Large intestine (tissue), 12 donors: ENCODE measurements at places on chromosomes 2 and 18. TPM values are rescaled to one million over a fixed set of nuclear protein-coding genes. Genes with fewer than 3 reads are reported as not detected.

DNA sequence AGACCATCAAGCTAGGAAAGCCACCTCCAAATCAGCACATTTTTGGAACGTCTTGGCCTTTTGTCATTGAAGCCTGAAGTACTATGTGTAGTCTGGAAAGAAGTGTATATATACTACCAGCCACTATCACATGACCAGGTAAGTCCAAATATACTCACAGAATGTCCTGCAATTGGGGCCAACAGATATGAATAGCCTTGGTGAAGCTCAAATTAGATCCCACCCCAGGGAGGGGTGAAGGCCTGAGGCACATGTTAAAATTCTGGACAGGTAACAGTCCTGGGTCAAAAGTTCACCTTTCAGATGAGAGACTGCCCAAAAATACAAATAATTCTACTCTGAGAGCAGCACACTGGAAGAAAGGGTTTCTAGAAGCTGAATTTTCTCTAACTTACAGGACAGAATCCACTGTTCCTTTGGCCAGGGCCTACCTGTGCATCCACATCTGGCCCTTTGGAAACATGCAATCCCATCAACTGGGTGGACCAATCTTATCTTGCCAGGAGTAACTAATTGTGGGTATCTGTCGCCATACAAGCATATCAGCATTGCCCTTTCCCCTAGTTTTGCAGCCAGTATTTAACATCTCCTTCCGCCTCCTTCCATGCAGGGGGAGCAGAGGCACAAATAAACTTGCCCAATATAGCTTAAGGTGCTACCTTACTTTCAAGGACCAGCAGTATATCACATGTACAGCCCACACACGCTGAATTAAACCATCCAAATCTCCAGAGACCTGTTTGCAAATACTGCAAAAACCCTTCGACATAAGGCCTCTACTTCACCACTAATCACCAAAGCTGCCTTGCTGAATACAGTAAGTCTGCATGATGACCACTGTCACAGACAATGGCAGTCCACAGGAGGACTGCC lies 67.8 kb downstream of the EIF5B start:
- peaks cover 14% of the 10 kb centered on the region for H3K4me1 ChIP-seq
- peak; percentile 31 for DNase-seq
- H3K27me3 ChIP-seq: no peaks in the 10 kb centered on the region
- no peak overlapping the region for H3K27ac ChIP-seq

DNA sequence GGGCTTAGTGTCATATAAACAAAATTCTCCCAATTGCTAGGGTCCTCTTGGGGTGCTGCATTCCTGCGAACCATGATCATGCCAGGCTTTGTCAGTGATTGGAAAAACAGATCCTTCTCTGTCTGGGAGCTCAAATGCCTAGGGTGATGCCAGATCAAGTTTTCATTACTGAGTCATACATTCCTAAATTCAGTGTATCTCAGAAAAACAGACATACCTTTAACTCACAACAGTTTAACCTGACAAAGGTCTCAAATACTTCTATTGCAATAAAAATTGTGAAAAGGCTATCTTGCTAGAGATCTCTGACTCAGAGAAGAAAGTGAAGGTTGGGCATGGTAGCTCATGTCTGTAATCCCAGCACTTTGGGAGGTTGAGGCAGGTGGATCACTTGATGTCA lies 86.9 kb downstream of the SH3YL1 start:
- no peak overlapping the region for H3K4me3 ChIP-seq
- H3K27ac ChIP-seq: no peak overlapping the region
- H3K27me3 ChIP-seq: no peaks in the 10 kb centered on the region

- H3K36me3 ChIP-seq: no peaks in the 10 kb centered on the region
- H3K4me1 ChIP-seq: no peaks in the 10 kb centered on the region
- H3K4me3 ChIP-seq: no peak overlapping the region
- no peaks in the 10 kb centered on the region for H3K27me3 ChIP-seq
- DNase-seq: no peak
- H3K27ac ChIP-seq: no peak overlapping the region
Observed at GRCh38 chr2:231996797-231997540, 35.5 kb downstream of the DIS3L2 start.

DNA sequence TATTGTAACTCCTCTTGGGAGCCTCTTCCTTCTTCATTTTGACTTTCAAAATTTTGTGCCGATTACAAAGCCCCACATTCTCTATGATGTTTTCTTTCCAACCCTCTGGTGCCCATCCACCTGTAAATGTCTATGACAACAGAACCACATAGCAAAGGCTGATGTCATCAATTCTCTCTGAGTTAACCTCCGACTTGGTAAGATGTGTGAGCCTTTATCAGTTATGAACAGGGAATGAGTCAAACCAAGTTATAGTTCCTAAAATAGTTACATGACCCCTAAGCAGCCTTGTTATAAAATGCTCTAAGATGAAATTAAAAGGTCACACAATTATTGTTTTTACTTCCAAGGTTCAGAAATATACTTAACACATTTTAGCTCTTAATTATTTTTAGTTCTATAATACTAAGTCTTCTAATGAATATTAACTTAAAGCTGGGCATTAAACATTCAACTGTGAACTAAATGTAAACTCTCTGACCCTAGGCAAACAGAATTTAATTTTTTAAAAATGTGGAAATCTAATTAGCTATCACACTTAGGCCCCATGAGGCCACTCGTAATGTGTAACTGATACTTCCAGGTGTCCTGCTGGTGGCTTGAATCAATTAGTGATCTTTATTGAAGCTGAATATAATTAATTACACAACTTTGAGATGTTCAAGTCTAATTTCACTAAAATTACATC lies 102.3 kb upstream of the CYRIA start:
- DNase-seq: no peak
- peaks cover 5% of the 10 kb centered on the region for H3K27me3 ChIP-seq
- no peak overlapping the region for H3K4me3 ChIP-seq
- H3K27ac ChIP-seq: no peak overlapping the region
- H3K4me1 ChIP-seq: no peaks in the 10 kb centered on the region

- H3K4me1 ChIP-seq: no peaks in the 10 kb centered on the region
- no peak overlapping the region for H3K4me3 ChIP-seq
- H3K27ac ChIP-seq: no peak overlapping the region
- H3K27me3 ChIP-seq: no peaks in the 10 kb centered on the region
Observed at GRCh38 chr18:77392321-77392720, 142.7 kb downstream of the GALR1 start.

DNA sequence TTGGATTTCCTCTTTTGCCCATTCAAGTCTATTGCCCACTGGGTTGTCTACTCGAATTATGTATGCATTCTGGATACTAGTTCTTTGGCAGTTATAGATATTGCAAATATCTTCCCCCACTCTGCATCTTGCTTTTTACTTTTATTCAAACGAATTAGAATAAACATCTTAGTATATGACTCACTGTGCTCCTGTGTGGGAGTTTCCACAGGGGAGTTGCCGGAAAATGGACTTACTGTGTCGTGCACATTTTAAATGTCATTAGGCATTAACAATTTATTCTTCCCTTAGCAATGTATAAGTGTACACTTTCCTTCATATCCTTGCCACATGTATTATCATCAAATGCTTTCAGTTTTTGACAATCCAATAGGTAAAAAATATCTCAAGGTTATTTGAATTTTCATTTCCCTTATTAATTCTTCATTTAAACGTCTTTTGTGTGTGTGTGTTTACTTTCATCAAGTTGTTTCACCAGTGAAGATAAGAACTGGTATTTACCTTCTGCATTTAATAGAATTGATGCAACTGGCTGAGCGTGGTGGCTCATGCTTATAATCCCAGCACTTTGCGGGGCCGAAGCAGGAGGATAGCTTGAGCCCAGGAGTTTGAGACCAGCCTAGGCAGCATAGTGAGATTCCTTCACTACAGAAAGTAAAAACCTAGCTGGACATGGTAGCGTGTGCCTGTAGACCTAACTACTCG lies 4.6 kb upstream of the UGT1A5 start:
- H3K4me1 ChIP-seq: peaks cover 25% of the 10 kb centered on the region
- H3K36me3 ChIP-seq: no peaks in the 10 kb centered on the region
- no peaks in the 10 kb centered on the region for H3K27me3 ChIP-seq
- H3K4me3 ChIP-seq: no peak overlapping the region
- DNase-seq: no peak

- H3K4me3 ChIP-seq: no peak overlapping the region
- no peak for DNase-seq
- H3K27me3 ChIP-seq: no peaks in the 10 kb centered on the region
- no peaks in the 10 kb centered on the region for H3K36me3 ChIP-seq
- peaks cover 4% of the 10 kb centered on the region for H3K4me1 ChIP-seq
Observed at GRCh38 chr2:133579274-133579673, 11.0 kb upstream of the NCKAP5 start.

DNA sequence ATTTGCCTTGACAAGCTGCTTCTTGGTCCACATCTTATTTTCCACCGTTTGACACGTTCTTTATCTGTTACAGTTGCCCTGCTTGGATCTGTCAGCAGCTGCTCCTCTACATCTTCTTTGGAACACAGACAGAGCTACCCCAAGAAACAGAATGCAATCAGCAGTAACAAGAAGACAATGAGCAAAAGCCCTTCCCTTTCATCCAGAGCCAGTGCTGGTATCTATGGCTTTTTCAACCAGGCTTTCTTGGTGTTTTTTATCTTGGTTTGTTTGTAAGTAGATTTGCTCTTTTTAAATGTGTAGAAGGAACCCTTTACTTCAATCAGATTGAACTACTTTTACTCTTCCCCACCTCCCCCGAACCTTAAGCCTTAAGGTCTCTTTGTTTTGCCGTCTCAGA lies 41.9 kb downstream of the CLIP4 start:
- H3K4me3 ChIP-seq: no peak overlapping the region
- H3K4me1 ChIP-seq: no peaks in the 10 kb centered on the region
- no peaks in the 10 kb centered on the region for H3K36me3 ChIP-seq
- DNase-seq: no peak
- no peak overlapping the region for H3K27ac ChIP-seq

- no peak for DNase-seq
- no peak overlapping the region for H3K4me3 ChIP-seq
- H3K27me3 ChIP-seq: peaks cover 35% of the 10 kb centered on the region
- no peak overlapping the region for H3K27ac ChIP-seq
- no peaks in the 10 kb centered on the region for H3K4me1 ChIP-seq
- no peaks in the 10 kb centered on the region for H3K36me3 ChIP-seq
Observed at GRCh38 chr18:77255426-77256105, 5.9 kb downstream of the GALR1 start.

GRCh38 chr2:71462056-71462605 lies 8.8 kb downstream of the DYSF start:
- no peak for DNase-seq
- no peaks in the 10 kb centered on the region for H3K36me3 ChIP-seq
- no peak overlapping the region for H3K27ac ChIP-seq
- peaks cover 43% of the 10 kb centered on the region for H3K27me3 ChIP-seq
- H3K4me1 ChIP-seq: no peaks in the 10 kb centered on the region

DNA sequence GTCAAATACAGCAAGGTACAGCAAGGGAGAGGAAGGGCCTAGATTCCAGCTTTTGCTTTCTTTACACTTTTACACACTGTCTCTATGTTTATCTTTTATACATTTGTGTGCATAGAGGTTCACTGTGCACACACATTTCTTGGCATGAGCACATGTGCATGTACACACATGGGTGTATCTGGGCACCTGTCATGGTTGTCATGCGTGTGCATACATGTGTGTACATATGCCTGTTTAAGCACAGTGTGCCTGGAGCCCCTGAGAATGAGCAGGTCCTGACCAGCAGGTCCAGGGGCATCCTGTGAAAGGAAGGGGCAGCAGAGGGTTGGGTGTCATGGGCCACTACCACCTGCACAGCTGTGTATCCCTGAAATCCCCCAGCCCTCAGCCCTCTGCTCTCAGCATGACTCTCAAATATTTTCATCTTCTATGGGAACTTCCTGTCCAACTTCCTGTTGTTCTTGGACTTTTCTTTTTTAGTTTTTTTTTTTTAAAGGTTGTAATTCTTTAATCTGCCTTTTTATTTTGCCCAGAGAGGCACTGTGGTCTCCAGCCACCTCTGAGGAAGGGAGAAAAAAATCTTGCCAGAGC lies 97.0 kb upstream of the EPAS1 start:
- H3K27ac ChIP-seq: no peak overlapping the region
- H3K36me3 ChIP-seq: no peaks in the 10 kb centered on the region
- DNase-seq: no peak
- peaks cover 3% of the 10 kb centered on the region for H3K4me1 ChIP-seq

DNA sequence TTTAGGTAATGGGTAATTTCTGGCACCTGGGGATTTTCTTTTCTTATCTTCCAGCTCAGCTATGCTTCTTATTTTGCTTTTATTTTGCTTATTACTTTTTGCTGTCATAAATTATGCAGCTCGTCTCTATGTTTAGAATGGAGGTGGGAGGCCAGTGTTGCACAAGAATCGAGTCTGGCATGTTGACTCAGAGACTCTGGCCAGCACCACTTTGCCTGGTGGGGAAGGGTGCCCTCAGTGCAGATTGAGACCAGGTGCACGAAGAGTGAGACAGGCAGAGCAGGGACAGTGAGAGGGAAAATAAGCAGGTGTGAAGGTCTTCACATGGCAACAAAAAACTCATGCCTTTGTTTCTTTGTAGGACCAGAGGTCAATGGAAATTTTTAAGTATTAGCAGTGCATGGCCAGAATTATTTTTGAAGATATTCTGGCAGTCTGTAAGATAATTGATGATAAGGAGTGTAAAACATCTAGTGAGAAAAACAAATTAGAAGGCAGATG lies 59.2 kb upstream of the SLC5A7 start:
- no peak overlapping the region for H3K4me3 ChIP-seq
- H3K4me1 ChIP-seq: no peaks in the 10 kb centered on the region
- no peaks in the 10 kb centered on the region for H3K27me3 ChIP-seq
- no peak for DNase-seq
- H3K36me3 ChIP-seq: no peaks in the 10 kb centered on the region

SRD5A2 gene
- polyA plus RNA-seq: 0.22 TPM

IGFBP2 gene
- polyA plus RNA-seq: 242 TPM

NPHP1 gene
- 3.9 TPM for polyA plus RNA-seq

HOXD8 gene
- polyA plus RNA-seq: 4.0 TPM

TUBB8B gene
- polyA plus RNA-seq: not detected

DLX1 gene
- 3.4 TPM for polyA plus RNA-seq
